ENCODE measurements at places on chromosomes 11 and 22.

DNA sequence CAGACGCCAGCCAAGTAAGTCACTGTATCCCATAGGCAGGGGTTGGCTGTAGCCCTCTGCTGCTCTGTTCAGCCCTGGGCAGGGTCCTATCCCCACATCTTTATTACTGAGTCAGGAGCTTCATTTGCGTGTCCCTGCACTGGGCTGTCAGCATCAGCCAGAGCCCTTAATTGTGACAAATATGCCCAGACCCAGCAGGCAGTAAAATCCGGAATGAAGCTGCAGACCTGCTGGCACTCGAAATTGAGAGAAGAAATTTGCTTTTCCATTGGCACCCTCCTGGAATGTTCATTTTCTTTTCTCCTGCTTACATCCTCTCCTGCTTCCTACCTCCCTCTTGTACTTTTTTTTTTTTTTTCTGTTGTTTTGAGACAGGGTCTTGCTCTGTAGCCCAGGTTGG, 43.8 kb downstream of the CEP164 start:
- no peak for DNase-seq

GRCh38 chr22:48173061-48173772, 1410.8 kb downstream of the TBC1D22A start:
- DNase-seq = no peak

DNA sequence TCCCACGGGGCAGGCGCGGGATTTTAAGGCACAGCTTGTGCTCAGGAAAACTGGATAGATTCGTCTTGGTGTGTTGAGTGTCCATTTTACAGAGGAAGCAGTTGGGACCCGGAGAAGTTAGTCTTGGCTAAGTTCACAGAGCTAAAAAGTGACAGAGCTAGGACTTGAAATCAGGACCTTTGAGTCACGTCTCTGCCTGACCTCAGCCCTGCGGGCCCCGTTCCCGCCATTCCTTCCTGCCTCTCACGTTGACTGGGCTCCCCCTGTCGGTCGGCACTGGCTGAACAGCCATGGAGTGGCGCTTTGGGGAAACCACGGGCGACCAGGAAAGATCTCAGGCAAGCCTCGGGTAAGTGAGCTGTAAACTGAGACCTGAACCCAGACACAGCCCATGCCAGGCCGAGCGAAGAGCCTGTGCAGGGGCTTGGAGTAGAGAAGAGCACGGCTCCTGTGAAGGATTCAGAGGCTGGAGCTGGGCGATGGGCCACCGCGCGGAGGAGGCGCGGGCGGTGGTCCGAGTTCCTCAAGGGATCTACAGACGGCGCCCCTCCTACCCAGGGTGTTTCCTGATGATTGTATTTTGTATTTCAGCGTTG, 54.1 kb downstream of the WNT11 start:
- no peak for DNase-seq

- no peak for DNase-seq
Observed at GRCh38 chr11:36408498-36409136, 101.5 kb downstream of the TRAF6 start.

- DNase-seq = no peak
Observed at GRCh38 chr22:43526117-43526655, 114.4 kb downstream of the MPPED1 start.

Data from NCI-H2227 treated with DMSO at 0.1 percent for 48 hours (cell line).